Cerebellum (tissue), 4 donors: ENCODE measurements at places on chromosomes 4 and X. TPM values are rescaled to one million over a fixed set of nuclear protein-coding genes. Genes with fewer than 3 reads are reported as not detected.

AKAP14 gene
- total RNA-seq, result 2.4 TPM

DNA sequence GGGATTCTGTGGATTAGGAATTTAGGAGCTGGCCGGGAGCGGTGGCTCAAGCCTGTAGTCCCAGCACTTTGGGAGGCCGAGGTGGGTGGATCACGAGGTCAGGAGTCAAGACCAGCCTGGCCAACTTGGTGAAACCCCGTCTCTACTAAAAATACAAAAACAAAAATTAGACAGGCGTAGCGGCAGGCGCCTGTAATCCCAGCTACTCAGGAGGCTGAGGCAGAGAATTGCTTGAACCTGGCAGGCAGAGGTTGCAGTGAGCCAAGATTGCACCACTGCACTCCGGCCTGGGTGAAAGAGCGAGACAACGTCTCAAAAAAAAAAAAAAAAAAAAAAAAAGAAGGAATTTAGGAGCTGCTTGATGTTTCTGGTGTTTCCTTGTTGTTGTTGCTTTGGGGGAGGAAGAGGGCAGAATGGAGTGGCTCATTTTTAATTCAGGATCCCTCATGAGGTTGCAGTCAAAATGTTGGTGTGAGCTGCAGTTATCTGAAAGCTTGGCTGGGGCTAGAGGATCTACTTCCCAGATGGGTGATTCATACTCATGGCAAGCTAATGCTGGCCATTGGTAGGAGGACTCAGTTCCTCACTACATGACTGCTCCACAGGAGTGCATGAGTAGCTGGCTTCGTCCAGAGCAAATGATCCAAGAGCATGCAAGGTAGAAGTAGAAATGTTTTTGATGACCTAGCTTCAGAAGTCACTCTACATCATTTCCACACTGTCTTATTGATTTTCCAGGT lies 26.5 kb upstream of the JADE1 start:
- no peak for DNase-seq

GRCh38 chr4:125704726-125705125 lies 390.0 kb downstream of the FAT4 start:
- DNase-seq, result no peak

- DNase-seq, result no peak
Measured at GRCh38 chr4:55008166-55009056, 117.0 kb downstream of the KDR start.
